ENCODE measurements at places on chromosomes 4 and X. TPM values are rescaled to one million over a fixed set of nuclear protein-coding genes. Genes with fewer than 3 reads are reported as not detected.

DNA sequence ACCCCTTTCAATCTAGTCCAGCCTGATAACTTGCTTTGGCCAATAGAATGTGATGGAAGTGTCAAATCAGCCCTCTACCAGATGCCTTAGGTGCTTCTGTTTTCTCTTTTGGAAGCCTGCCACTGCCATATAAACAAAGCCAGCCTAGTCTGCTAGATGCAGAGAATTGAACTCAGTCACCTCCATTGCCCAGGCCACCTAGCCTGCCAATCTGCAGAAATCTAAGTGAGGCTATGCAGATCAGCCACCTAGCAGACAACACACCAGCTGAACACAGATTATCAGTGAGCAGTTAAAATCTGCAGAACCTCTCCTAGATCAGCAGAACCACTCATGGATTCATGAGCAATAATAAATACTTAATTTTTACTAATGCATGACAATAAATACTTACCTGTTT lies 1108.2 kb downstream of the PCDH18 start:
- no peaks in the 10 kb centered on the region for H3K4me1 ChIP-seq
- no peaks in the 10 kb centered on the region for H3K27me3 ChIP-seq
- DNase-seq: no peak
- H3K27ac ChIP-seq: no peak overlapping the region
- H3K36me3 ChIP-seq: no peaks in the 10 kb centered on the region
- no peak overlapping the region for H3K4me3 ChIP-seq

GRCh38 chr4:148048598-148048997 lies 316.7 kb downstream of the ARHGAP10 start:
- no peak overlapping the region for H3K27ac ChIP-seq
- no peak overlapping the region for H3K4me3 ChIP-seq
- H3K27me3 ChIP-seq: no peaks in the 10 kb centered on the region

SSX2 gene
- not detected for total RNA-seq

DNA sequence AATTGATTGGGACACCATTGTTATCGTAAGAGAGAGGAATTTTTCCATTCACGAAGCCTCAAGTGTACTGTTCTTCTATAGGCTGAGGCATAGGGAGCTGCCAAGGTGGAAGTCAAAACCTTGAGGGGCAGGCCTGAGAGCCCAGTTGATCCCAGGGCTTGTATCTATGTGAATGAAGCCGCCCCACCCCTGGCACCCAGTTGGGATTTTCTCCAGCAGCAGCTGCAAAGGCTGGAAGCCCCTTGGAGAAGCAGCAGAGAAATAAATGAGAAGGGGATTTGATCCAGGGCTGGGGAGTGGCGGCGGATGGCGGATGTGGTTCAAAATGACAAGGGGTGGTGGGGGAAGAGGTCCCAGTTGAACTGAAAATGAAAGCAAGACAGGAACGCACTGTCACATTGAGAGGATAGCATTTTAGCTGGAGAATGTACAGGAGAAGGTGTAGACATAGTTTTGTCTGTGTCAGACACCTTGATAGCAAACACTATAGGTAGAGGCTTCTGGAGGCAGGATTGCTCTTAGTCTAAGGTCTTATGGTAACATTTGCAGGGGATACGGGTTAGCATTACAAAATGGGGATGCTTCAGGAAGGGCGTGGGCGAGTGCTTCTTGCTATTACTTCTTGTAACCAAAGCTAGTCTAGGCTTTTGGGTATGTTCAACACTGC lies 32.6 kb downstream of the DOCK11 start:
- H3K4me1 ChIP-seq: no peaks in the 10 kb centered on the region
- H3K27me3 ChIP-seq: no peaks in the 10 kb centered on the region
- no peak overlapping the region for H3K4me3 ChIP-seq
- DNase-seq: no peak
- H3K36me3 ChIP-seq: no peaks in the 10 kb centered on the region

GRCh38 chrX:39855748-39856129 lies 242.0 kb downstream of the BCOR start:
- H3K27ac ChIP-seq: no peak overlapping the region
- DNase-seq: no peak
- H3K4me1 ChIP-seq: no peaks in the 10 kb centered on the region
- H3K27me3 ChIP-seq: no peaks in the 10 kb centered on the region

OTUD6A gene
- not detected for total RNA-seq

GRCh38 chrX:37314531-37314930 lies 34.6 kb upstream of the PRRG1 start:
- H3K36me3 ChIP-seq: no peaks in the 10 kb centered on the region
- no peak overlapping the region for H3K4me3 ChIP-seq
- H3K4me1 ChIP-seq: peaks cover 53% of the 10 kb centered on the region
- no peak for DNase-seq

DNA sequence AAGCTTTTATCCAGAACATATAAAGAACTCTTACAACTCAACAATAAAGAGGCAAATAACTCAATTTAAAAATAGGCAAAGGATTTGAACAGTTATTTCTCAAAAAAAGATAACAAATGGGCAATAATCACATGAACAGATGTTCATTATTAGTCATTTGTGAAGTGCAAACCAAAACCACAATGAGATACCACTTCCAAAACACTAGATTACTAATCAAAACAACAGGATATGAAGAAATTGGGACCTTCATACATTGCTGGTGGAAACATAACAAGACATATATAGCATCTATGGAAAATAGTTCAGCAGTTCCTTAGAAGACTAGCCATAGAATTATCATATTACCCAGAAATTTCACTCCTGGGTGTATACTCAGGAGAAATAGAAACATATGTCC lies 224.6 kb downstream of the FBXO8 start:
- no peaks in the 10 kb centered on the region for H3K36me3 ChIP-seq
- no peaks in the 10 kb centered on the region for H3K27me3 ChIP-seq
- no peak overlapping the region for H3K27ac ChIP-seq
- no peak for DNase-seq
- no peaks in the 10 kb centered on the region for H3K4me1 ChIP-seq

GRCh38 chr4:10529291-10530136 lies 72.3 kb upstream of the ZNF518B start:
- no peak for DNase-seq
- no peaks in the 10 kb centered on the region for H3K27me3 ChIP-seq
- no peak overlapping the region for H3K4me3 ChIP-seq
- H3K27ac ChIP-seq: no peak overlapping the region

DNA sequence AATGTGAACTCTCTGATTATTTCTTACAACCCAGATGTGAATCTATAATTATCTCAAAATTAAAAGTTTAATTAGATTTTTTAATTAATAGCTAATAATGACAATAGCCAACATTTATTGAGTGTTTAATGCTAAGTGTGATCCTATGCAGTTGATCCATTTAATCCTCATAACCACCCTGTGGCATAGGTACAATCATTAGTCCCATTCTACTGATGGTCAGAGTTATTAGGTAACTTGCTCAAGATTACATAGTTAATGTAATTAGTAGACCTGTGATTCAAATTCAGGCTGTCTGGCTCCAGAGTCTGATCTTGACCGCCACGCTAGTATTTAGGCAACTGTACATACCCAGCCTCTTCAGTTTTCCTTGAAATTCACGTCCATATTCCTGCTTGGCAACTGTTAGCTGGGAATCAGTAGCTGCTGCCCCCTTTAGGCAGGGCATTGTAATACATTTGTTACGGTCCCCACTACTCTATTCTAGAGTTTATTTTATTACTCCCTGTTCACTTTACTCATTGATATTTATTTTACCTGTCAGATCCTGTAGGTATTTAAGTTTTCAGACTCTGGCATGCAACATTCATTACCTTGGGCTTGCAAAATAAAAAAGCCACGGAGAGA lies 20.6 kb upstream of the TEC start:
- no peaks in the 10 kb centered on the region for H3K36me3 ChIP-seq
- no peak overlapping the region for H3K4me3 ChIP-seq
- H3K27me3 ChIP-seq: no peaks in the 10 kb centered on the region
- H3K27ac ChIP-seq: no peak overlapping the region

All from Caco-2 (cell line).